ENCODE measurements at places on chromosomes 4 and X. TPM values are rescaled to one million over a fixed set of nuclear protein-coding genes. Genes with fewer than 3 reads are reported as not detected.

GRCh38 chr4:5376015-5376414 is 324.7 kb downstream of the STK32B start:
- no peak for DNase-seq

DNA sequence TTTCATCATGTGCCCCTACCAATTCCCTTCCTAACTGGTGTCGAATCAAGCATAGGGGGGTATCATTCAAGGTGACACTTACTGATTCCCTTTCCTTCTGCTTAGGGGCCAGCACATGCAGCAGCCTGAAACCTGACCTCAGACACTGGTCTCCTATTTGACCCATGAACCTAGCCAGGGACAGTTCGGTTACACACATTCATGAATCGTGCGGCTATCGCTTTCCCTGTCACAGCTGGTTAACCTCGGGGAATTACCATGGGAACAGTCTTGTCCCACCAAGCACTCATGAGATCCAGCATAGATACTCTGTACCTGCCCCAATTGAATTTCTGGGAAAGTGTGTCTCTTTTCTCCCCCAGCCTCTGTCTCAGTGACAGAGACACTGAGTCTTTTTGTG is 140.4 kb downstream of the ZNF674 start:
- no peak for DNase-seq

DNA sequence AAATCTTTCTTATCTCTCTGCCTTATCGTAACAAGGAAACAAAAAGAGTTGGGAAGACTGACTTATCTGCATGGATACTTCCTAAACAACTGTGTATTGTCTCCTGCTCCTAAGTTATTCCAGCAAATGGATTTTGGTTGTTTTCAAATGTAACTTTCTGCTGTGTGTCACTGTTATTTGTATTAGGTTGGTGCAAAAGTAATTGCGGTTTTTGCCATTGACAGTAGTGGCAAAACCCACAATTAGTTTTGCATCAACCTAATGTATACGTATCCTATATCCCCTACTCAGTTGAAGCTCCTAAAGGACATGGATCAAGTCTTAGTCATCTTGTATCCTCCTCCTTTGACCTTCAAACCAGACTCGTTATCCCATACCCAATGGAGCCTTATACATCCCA is 263.4 kb upstream of the GPR101 start:
- no peak for DNase-seq

GRCh38 chr4:147594107-147594506 is 23.1 kb upstream of the TMEM184C start:
- no peak for DNase-seq

GRCh38 chr4:8472689-8473197 is 32.2 kb downstream of the TRMT44 start:
- peak; percentile 39 for DNase-seq

- DNase-seq: no peak
These were observed 607.3 kb downstream of the ANKRD50 start for GRCh38 chr4:124105212-124105611.

- DNase-seq: no peak
These were observed 46.8 kb downstream of the CPE start for GRCh38 chr4:165425629-165426028.

DNA sequence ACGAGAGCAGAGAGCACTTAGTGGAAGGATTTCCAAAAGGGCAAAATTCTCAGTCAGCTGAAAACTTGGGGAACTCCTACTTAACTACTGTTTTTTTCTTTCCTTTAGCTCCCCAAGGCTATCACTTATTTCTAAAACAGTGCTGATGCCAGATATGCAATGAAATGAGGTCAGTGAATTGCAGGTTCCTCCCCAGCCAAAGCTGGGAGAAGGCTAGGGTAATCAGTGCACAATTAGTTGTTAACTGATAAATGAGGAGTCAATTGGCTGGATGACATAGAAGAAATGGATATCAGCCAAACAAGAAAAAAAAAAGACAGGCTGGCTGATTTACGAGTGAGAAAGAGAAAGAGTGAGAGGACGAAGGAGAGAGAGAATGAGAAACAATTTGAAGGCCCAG is 195.6 kb downstream of the GPC3 start:
- DNase-seq: no peak

GRCh38 chrX:105909576-105909975 is 87.2 kb downstream of the NRK start:
- no peak for DNase-seq

Gene SLIT2
- 4.8 TPM for total RNA-seq

Gene FAM9B
- total RNA-seq: not detected

Gene F8A2
- total RNA-seq: not detected

Gene ENAM
- total RNA-seq: not detected

Gene NEUROG2
- not detected for total RNA-seq

Gene TCEAL2
- total RNA-seq: not detected

Gene SRPX
- total RNA-seq: not detected

All from PC-9 (cell line).